ENCODE measurements at places on chromosomes 1 and 21.

- no peak for DNase-seq
Measured at GRCh38 chr1:218451415-218451814, 106.3 kb downstream of the TGFB2 start.

DNA sequence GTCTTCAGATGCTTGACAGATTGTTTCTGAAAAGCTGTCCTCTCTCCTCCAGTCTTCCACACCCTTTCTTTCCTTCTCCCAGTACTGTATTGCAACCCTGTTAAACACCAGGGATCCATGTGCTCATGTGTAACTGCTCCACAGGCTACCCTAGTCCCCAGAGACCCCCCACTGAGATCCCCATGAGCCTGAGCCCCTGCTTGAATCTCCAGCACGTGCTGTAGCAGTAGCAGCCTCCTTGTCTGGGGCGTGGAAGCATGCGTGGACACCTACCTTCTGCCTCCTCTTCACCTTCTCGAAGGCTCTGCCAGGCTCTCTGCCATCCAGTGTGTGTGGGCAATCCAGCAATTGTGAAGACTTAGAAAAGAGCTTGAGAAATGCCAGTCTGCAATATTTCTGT lies 25.2 kb downstream of the GPR137B start:
- no peak for DNase-seq

GRCh38 chr1:209657140-209657879 lies 5.1 kb upstream of the LAMB3 start:
- DNase-seq = no peak

DNA sequence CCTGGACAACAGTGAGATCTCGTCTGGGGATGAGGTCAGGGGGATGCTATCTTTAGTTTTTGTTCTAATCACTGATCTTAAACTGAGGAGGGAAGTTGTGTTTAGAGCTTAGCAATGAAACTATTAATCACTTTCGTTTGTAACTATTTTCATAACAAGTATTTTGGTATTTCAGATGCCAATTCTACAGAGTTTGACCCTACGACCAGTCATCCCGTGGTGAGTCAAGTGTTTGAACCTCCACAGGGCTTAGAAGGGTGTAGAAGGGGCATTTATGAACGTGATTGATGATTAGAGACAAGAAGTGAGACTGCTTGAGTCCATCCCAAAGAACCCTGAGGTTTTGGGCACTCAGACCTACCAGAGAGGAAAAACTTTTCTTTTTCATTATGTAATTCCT lies 15.6 kb downstream of the SLFNL1 start:
- no peak for DNase-seq

GRCh38 chr1:166905900-166906299 lies 29.8 kb upstream of the TADA1 start:
- no peak for DNase-seq

DNA sequence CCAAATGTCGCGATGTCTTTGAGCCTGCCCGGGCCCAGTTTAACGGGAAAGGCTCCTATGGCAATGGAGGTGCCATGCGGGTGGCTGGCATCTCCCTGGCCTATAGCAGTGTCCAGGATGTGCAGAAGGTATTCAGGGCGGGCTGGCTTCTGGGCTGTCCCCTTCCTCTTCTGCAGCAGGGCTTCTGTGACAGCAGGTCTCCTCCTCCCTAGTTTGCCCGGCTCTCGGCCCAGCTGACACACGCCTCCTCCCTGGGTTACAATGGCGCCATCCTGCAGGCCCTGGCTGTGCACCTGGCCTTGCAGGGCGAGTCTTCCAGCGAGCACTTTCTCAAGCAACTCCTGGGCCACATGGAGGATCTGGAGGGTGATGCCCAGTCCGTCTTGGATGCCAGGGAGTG lies 3.0 kb downstream of the ADPRS start:
- no peak for DNase-seq

DNA sequence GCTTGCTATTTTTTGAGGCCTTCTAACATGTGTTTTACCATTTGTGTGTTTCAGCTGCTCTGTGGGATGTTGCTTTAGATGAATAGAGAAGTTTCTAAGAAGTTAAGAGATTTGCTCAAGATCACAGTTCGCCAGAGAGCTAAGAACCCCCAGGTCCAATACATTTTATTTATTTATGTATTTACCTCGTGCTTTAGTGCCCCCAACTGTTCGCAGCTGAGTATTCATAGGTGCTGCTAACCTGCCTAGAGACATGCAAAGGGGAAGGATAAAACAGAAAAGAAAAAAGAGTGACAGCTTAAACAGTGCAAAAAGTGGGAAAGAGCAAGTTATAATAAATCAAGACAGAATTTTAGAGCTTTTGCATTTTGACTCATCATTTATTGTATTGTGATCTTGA lies 31.1 kb downstream of the NFYC start:
- DNase-seq = no peak

GRCh38 chr1:38102636-38103035 lies 56.0 kb upstream of the POU3F1 start:
- DNase-seq = no peak

- DNase-seq = no peak
Measured at GRCh38 chr21:38809198-38809878, 3.6 kb downstream of the ETS2 start.

GRCh38 chr1:109024646-109025045 lies 17.3 kb downstream of the WDR47 start:
- DNase-seq = no peak

- peak; percentile 28 for DNase-seq
Measured at GRCh38 chr1:227886993-227887696, 60.6 kb downstream of the WNT9A start.

- no peak for DNase-seq
Measured at GRCh38 chr1:154186852-154187501, 4.9 kb downstream of the TPM3 start.

DNA sequence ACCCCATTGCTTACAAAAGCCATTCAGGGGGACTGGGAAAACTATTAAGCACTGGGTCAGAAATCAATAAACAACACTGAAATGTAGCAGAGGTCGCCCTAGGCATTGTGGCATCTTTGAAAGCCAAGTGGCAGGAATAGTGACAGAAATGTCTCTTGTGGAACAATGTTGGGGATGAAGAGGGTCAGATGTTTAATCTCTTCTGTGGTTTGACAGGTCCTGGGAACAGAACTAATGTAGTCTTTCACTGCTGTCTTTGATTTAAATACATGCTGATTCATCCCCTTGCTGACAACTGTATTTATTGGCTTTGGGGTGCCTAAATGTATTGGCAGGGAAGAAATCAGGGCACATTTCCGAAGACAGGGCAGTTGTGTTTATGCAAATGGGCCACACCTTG lies 194.8 kb downstream of the ATG4C start:
- DNase-seq = no peak

DNA sequence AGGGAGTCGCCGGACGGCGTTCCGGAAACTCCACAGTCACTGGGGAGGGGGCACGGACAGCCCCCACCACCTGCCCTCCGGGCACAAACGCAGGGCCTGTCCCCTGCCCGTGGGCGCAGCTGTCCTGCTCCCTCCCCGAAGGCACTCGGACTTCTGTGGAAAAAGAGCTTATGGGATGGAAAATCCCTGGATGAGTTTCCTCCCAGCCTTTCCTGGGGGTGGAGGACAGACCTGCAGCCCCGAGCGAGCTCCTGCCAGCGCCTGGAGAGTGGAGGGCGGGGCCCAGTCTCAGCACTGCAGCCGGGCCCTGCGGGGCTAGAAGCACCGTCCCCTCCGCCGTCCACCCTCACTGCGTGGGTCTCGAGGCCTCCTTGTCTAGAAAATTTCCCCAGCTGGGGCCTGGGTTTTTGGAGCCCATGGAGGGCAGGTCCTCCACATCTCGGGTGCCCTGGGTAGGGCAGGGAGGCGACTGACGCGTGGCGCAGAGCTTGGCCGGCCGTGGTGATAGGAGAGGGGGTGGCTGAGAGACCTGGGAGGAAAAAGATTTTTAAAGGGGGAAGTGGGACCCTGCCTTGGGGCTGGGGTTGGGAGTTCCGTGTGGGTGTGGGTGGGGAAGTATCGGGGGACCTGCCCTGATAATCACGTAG lies 6.4 kb upstream of the COL6A1 start:
- no peak for DNase-seq

GRCh38 chr1:104593413-104594187 lies 843.9 kb downstream of the AMY1C start:
- no peak for DNase-seq

DNA sequence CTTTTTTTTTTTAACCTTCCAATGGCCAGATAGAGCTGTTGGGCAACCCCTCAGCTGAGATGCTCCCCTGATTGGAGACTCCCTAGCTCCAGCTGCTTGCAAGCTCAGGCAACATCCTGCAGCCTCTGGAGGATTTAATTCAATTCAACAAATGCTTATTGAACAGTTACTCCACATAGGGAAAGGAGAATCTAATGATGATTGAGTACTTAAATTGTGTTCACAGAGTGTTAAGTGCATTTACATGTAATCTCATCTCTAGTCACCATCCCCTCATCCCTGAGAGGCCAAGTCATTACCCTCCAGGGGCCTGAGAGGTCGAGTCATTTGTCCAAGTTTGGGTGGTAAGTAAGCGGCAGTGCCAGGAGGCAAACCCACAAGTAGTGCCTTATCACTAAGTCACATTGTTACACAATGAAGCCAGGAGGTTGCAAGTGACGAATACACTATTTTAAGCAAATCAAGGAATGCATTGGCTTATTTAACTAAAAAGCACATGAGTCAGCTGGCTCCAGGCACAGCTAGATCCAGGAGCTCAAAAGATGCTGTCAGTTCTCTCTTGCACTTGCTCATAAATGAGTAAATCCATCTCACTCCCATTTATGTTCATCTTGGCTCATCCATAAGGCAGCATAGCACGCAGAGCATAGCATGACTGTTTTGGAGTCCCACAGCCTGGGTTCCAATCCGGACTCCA lies 64.3 kb downstream of the OPTC start:
- no peak for DNase-seq

DNA sequence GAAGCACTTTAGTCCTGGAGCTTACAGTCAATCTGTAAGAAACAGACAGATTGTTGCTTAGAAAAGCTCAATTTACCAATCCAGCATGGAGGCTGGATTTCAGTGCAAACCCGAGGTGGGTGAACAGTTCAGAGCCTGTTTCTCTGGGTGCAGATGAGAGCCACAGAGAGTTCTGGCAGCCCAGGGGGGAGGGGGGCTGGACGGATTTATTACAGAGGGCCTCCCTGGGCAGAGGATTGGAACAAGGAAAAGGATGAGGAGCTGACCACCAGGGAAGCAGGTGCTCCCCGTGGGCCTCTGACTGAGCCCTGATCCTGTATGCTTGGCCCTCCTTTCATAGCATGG lies 38.0 kb upstream of the EPS8L3 start:
- no peak for DNase-seq

DNA sequence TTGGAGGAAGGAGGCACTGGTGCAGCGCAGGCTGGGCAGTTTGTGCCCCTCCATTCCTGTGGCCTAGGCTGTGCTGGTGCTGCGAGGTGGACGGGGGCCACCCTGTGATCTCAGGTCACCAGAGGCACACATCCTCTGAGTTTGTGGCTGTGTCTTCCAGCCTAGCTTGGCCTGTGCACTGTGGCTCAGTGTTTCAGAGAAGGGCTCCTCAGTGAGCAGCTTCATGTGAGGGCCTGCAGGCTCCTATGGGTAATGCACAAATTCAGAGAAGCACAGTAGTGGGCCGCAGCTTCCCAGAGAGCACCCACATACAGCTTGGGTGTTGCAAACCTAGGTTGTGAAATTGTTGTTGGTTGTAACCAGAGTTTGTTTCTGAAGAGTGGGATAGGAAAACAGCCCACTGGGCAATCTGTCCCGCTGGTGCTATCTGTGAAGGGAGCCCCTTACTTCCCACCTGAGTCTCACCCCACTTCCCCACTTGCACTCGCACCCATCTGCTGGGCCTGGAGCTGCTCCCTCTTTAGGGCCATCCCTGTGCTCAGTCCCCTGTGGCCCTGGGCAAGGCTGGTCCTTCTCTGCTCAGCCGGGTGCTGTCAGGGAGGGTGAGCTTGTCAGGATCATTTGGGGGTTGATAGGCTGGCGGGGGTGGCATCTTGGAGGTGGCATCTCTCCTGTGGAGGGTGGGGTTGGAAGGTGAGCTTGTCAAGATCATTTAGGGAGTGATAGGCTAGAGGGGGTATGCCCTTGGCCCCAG lies 30.2 kb downstream of the SNAP47 start:
- DNase-seq = no peak

DNA sequence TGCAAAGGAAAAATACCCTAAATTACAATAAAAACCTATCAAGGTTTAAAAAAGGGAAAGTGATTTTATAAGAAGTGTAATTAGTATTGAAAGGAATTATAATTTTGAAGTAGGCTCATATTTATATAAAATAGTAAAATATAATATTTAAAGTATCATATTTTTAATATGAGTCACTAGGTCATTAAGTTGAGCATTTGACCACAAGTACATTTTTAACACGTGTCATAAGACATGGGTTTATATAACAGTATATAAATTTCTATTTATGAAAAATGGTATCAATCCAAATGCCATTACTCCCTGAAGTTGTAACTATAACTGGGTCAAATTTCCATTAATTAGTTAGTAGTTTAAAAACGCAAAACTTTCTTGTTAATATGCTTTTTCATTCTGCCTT lies 365.9 kb downstream of the COL11A1 start:
- no peak for DNase-seq

DNA sequence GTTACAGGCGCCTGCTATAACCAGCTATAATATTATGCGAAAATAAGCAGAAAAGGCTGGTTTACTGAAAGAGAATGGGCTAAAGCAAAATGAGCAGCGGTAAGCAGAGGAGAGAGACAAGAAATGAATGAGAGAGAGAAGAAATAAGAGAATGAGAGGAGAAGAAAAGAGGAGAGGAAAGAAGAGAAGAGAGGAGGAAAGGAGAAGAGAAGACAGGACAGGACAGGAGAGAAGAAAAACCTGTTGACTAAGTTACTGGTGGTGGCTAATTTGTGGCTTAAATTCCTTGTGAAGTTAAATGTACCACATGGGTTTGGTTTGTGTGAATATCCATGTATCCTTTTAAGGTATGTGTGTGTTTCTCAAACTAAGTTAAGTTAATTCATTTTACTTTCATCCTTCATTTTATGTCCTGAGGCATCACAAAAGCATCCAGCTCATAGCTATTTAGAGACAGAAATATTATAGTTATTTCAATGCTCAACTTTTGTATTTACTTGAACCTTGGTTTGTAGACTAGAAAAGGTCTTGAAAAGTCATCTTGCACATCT lies 3.1 kb upstream of the DDR2 start:
- DNase-seq = no peak

DNA sequence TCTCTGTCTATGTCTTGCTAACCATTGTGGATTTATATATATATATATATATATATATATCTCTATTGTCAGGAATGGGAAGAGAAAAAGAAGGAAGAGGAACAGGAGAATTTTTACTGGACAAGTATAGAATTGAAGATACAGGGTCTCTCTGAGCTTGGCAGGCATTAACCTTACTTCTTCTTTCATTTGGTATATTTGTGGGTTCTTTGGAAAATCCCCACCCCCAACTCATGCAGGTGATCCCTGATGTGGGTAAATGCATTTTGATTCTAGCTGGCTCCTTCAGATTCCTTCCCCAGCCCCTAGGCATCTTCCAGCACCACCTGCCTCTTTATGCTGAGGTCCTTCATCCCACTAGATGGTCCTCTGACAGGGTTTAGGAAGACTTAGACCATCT lies 78.8 kb upstream of the TRABD2B start:
- DNase-seq = no peak

- DNase-seq = no peak
Measured at GRCh38 chr1:93905734-93906133, 3.5 kb downstream of the GCLM start.

Measured in effector CD8-positive, alpha-beta T cell (primary cell).